ENCODE measurements at places on chromosomes 3 and 15.

DNA sequence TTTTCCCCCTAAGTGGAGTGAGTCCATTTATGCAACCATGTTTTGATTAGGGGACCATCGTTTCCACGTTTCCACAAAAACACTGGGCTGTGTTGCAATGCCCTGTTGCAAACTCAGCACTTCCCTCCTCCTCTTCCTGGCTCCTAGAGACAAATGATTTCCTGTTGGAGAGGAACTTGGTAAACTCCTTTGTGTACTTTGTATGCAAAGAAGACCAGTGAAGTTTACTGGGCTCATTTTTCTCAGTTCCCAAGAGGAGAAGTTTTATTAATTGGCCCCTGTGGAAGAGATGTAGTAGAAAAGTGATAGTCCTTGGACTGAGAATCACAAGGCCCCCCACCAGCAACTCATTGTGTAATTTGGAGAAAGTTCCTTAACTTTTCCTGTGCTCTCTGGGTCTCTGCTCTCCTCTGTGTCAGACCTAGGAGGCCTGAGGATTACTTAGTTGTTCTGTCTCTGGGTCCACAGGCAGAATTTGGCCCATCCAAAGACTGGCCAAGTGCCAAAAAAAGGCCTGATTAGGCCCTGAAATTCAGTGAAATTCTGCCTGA is 95.0 kb downstream of the ATG7 start:
- DNase-seq: no peak

GRCh38 chr15:90744759-90745402 is 27.7 kb downstream of the BLM start:
- DNase-seq: no peak

DNA sequence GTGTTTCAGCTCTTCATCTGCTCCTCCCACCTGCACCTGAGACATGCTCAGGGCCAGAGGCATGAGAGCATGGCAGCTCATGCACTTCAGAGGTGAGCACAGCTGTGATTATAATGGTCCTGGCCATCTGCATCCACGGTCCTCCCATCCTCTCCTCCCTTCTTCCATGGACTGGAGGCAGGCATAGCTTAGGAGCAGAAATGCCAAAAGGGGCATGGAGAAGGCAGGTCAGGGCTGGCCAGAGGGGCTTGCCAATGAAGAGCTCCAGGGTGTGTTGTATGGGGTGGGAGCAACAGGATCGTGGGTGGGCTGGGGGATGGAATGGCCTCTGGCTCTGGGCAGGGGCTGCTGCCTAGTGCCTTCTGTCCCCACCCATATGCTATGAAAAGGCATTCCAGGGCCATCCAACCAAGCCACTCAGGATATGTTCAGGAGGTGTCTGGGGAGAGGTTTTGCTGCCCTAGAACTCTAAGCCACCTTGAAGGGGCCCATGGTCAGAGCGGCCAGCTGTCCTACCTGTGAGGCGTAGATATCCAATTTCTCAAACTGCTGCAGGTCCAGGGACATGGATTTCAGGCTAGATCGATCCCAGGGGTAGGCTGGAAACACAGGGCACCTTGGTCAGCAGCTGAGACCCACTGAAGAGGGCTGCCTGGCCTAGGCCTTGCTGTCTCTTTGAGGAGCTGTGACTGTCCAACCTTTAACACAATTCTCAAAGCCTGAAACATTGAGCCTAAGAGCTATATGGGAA is 26.1 kb downstream of the KY start:
- no peak for DNase-seq

DNA sequence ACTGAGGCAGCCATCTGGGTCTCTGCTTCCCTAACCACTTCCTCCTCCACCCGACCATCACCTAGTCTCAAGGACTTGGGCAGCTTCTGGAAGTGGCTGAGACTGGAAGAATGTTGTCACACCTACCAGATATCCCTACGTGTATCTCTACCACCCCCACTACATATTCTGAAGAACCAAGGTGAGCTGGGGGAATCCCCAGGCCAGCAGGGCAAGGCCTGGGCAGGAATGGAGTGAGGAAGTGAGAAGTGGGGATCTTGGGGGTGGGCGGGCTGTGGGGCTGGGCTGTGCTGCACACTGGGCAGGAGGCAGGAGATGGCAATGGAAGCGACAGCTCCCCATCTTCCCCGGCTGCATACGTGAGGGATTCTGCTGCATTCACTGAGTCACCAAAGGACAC is 17.5 kb upstream of the ALDH1A3 start:
- no peak for DNase-seq

GRCh38 chr3:192958219-192958872 is 40.7 kb upstream of the MB21D2 start:
- no peak for DNase-seq

DNA sequence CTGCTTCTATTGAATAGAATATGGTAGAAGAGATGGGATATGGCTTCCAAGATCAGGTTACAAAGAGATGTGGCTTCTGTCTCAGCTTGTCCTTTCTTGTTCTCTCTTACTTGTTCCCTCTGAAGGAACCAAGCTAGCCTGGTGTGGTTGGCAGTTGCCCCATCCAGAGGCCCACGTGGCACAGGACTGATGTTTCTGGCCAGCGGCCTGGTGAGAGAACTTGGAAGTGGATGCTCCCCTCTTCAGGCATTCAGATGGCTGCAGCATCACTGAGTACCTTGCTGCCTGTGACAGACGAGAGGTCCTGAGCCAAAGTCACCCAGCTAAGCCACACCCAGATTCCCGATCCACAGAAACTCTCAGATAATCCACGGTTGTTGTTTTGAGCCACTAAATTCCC is 183.6 kb downstream of the NSMCE3 start:
- no peak for DNase-seq

DNA sequence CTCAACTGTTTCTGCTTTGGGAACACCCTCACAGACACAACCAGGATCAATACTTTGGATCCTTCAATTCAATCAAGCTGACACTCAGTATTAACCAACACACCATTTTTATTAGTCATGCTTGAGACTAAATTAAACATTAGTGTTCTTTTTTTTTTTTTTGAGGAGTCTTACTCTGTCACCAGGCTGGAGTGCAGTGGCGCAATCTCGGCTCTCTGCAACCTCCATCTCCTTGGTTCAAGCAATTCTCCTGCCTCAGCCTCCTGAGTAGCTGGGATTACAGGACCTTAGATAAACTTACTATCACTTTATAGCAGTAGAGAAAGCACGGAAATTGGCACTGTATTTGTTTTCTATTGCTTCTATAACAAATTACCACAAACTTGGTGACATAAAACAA is 2.0 kb upstream of the RAB11A start:
- no peak for DNase-seq

GRCh38 chr3:5073374-5074085 is 48.6 kb upstream of the ARL8B start:
- DNase-seq: no peak

GRCh38 chr3:195196266-195196665 is 74.7 kb downstream of the XXYLT1 start:
- no peak for DNase-seq

GRCh38 chr3:112338727-112339056 is 5.7 kb downstream of the CD200 start:
- no peak for DNase-seq

DNA sequence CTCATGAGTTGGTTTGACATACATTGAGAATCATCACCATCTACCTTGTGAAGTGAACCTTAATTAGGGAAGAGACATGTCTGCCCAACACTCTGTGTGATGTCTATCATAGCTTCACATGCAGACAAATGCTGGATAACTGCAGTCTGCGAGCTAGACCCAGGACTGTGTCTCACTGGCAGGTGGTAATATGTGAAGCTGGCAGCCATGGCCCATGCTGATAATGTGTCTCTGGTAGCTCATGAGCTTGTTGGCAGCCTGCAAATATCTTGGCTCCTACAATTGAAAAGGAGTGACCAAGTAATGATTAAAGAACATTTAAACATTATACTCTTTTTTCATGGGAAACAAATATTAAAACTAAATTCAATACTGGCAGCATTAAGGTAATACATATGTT is 234.8 kb downstream of the CHST2 start:
- no peak for DNase-seq

GRCh38 chr3:185846037-185846436 is 21.2 kb upstream of the IGF2BP2 start:
- DNase-seq: no peak
